ENCODE measurements at places on chromosomes 12 and 14.

- no peak for DNase-seq
These were observed 14.3 kb upstream of the CLEC1A start for GRCh38 chr12:10113075-10113474.

DNA sequence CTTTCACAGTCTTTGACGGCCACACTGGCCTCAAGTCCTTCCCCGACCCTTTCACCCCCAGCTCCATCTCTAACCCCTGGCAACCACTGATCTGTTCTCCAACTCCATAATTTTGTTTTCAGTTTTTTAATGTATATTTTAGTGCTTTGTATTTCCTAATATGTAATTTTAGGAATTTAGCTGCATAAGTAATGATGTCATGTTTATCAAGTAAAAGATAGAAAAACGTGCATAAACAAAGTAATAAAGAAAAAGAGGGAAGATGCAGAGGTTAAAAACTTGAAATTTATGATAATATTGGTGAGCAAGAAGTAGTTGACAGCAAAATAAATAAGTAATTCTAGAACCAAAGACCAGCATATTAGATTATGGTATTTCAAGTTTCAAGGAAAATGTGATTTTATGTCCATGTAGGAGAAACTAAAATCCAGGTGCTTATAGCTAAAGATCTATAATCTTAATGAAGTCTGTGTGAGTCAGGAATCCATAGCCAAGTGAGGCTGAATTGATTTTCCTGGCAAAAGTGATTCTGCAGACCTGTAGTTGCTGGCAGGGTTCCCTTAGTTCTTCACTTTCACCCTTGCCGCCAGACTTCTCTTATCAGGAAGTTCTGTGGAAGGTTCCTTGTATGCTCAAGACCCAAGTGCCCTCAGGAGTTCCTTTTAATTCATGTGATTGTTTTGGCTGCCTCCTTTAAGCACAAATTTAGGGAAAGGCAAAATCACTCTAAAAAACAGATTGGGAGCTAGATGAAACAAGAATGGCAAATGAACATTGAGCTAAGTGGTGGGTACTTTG, 24.4 kb downstream of the FBXW8 start:
- no peak for DNase-seq

GRCh38 chr12:57619434-57620244, 8.4 kb downstream of the ARHGEF25 start:
- DNase-seq, result no peak

DNA sequence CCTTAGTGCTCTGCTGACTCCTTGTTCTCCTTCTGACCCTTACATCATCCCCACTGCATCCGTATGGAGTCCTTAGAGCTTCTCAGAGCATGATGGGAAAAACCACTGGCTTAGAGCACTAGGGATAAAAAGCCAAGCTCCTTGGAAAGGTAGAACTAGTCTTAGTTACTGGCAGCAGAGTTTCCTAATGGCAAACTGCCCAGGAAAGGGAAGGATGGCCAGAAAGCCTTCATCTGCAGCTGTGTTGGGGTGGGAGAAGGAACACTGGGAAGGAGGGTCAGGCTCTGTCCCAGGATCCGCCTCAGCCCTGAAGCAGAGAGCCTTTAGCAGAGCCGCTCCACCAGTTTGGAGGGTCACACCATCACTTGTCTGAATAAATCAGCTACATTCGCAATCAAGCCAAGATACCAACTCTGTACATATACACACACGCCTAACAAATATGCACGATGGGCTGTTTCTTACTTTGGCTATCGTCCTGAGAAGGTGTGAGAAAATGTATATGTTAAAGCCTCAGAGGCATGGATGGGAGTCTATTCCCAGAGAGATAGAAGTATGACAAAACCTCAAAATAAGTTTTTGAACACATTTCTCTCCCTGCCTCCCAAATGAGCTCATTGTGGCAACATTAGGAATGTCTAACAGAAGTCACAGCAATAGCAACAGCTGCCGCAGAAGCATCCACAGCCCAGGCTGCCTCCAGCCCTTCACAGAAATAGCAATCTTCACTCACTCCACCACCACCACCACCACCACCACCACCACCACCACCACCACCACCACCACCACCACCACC, 18.6 kb upstream of the GALNT8 start:
- no peak for DNase-seq

DNA sequence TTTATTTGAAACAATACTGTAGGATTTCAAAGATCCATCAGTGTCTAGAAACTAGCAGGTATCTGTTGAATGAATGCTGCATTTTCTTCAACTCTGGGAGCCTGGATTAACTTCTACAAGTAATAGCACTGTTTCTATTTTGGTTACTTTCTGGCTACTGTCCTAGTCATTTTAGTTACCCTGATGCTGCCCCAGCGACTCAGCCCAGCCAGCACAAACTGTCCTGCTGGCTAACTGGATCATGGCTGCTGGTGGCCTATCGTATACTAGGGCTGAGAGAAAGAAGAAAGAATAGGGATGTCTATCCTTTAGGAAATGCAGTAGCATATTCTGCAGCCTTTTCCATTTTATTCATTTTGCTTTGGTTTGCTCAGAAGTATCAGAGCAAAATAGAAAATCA, 53.9 kb downstream of the NTN4 start:
- no peak for DNase-seq

All from amygdala (tissue), 56 donors.